AG04449 (cell line): ENCODE measurements at places on chromosomes 7 and 10.

- DNase-seq: no peak
These were observed 519 bp downstream of the PITRM1 start for GRCh38 chr10:3172081-3172445.

GRCh38 chr7:69208848-69209247, 389.4 kb upstream of the AUTS2 start:
- no peak for DNase-seq

GRCh38 chr10:46787321-46787615, 124.0 kb upstream of the PTPN20 start:
- no peak for DNase-seq

DNA sequence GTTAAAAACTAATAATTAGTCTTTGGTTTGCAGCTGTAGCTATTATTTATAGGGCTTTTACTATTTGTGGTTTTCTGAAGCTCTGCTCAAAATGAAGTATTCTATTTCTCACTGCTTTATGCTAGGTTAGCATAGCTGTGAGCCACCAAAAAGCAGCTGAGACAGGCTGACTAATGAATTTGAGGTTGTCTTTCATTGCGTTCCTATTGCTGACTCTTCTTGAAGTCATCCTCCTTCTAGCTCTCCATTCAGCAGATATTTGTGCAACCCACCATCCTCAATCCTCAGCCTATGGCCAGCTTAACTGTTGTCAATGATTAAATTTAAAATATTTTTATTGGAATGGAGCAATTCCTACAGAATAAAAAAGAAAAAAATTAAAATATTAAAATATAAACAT, 2.1 kb upstream of the RALA start:
- DNase-seq: peak; percentile 87

- DNase-seq: no peak
These were observed 23.7 kb upstream of the KLF6 start for GRCh38 chr10:3808689-3809199.

DNA sequence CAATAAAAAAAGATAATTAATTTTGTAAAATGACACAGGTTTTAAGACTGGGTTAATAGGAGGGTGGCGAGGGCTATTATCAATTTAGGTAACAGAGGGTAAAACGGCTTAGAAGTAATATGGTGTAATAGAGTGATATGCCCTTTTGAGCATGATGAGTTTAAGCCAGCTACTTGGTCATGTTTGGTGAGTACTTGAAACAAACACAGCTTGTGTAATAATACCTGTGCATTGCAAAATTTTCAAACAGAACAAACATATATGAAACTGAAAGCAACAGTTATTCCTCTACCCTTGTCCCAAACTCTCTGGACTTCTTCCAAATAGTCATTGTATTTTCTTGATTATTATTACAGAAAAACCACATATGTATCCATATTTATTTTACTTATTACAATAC, 241.7 kb downstream of the MAGI2 start:
- DNase-seq: no peak

- DNase-seq: peak; percentile 100
These were observed at the start of gene CPA4 for GRCh38 chr7:130292682-130293257. CPA4 (plus strand) TSS chr7:130293161; CDS start chr7:130293181, 20 bp downstream.

GRCh38 chr7:114085592-114086501, 167.0 kb upstream of the PPP1R3A start:
- no peak for DNase-seq

DNA sequence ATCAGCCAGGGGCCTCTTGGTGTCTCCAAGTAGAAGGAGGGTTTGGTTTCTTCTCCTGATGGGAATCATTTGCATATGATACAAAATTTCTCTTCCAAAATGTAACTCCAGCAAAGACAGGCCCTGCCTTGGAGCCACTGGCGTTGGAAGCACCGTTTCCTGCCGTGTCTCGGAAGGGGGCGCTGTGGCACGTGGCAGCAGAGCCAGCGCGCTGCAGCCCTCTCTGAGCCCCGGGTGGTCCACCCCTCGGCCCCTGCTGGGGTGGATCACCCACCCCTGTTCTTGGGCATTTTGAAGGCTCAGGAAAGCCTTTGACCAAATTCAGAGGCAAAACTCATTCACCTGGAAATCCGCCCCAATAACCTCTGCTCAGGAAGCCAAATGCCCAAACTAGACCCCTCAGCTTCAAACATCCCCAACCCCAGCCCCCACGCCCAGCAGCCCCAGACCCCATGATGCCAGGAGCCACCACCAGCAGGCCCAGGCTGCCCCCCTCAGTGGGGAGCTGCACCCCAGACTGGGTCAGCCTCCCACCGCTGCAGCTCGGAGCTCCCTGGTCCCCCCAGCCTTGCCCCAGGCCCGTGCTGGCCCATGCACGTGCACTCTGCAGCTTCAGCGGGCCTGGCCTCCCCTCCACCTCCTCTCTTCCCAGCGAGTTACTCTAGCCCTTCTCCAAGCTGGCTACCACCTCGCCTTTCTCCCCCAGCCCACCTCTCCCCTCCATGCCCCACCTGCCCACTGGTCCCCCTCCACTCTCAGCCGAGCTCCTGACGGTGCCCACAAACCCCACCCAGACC, 29.5 kb upstream of the ELFN1 start:
- DNase-seq: no peak

- no peak for DNase-seq
These were observed 49.5 kb upstream of the PPP2R2D start for GRCh38 chr10:131851346-131851745.

GRCh38 chr7:21771906-21772610, 173.6 kb downstream of the CDCA7L start:
- no peak for DNase-seq

DNA sequence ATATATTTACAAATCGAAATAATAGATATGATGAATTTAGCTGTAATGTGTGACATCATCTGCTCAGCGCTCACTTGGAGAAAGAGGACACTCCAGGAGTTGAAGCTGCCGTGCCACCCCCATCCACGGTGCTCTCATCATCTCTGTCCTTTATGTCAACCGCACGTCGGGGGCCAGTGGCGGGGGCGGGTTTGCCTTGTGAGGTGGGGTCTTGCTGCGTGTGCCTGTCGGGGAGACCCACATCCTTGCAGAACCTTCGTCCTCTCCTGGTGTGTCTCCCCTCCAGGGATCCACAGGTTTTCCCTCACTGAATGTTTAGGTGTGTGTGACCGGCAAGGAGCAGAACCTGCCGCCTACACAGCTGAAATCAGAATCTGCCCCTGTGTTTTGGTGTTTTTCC, 71.6 kb downstream of the INPP5A start:
- DNase-seq: no peak

GRCh38 chr10:99647601-99648151, 11.6 kb upstream of the ENTPD7 start:
- DNase-seq: no peak

DNA sequence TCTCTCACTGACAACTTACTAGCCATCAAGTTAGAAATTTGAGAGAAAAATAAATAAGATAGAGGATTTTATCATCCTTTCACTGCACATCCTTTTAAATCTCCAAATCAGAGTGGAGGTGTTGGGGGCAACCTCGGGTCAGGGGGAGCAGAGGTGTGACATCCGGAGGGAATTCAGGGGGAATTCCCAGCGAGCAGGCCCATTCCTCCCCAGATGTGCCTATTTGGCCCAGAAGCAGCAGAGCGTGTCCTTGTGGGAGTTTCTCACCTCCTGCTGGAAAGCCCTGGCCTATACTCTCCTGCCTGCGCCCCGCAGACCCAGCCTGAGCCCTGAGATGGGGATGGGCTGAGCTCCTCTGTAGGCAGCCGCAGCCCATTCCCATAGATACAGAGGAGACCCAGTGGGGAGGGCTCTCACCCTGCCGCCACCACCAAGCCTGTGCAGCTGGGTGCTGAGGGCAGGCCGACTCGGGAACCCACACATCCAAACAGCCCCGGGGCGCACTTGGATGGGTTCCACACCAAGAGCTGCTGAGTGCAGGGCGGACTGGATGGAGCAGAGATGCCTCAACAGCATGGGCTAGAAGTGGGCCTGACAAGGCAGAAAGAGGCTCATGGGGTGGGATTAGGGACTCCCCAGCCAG, 124.5 kb downstream of the CXCL12 start:
- DNase-seq: no peak
